ENCODE measurements at places on chromosomes 6 and 20.
A peak's percentile ranks its signal among the peaks of the same experiment; 100 is the strongest.

DNA sequence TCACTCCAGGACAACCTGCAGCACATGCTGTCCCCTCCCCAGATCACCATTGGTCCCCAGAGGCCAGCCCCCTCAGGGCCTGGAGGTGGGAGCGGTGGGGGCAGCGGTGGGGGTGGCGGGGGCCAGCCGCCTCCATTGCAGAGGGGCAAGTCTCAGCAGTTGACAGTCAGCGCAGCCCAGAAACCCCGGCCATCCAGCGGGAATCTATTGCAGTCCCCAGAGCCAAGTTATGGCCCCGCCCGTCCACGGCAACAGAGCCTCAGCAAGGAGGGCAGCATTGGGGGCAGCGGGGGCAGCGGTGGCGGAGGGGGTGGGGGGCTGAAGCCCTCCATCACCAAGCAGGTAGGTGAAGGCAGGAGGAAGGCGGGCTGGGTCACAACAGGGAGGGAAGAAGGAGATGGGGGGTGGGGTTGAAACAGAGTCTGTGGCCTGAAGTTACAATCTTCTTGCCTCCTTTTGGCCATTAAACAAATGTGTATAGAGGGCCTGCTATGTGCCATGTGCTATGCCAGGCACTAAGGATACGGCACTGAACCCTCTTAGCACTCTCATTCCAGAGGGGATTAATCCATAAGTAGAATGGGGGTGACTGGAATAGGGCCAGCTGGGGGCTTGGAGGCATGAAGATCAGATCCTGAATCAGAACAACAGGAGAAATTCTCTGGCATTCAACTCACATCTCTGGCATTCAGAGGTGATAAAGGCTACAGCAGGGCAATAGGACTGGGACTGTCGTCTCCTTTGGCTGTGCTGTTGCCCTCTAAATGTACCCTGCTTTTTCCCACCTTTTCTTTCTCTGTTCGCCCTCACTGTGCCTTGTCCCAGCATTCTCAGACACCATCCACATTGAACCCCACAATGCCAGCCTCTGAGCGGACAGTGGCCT, 10.5 kb upstream of the ZBTB9 start:
- no peak for DNase-seq

- no peak for DNase-seq
Observed at GRCh38 chr20:50664254-50664653, 27.1 kb downstream of the RIPOR3 start.

GRCh38 chr6:69129046-69129445, 494.0 kb downstream of the ADGRB3 start:
- no peak for DNase-seq

GRCh38 chr6:128855581-128856085, 27.3 kb upstream of the LAMA2 start:
- no peak for DNase-seq

GRCh38 chr6:110044096-110044495, 66.0 kb downstream of the GPR6 start:
- DNase-seq = no peak

DNA sequence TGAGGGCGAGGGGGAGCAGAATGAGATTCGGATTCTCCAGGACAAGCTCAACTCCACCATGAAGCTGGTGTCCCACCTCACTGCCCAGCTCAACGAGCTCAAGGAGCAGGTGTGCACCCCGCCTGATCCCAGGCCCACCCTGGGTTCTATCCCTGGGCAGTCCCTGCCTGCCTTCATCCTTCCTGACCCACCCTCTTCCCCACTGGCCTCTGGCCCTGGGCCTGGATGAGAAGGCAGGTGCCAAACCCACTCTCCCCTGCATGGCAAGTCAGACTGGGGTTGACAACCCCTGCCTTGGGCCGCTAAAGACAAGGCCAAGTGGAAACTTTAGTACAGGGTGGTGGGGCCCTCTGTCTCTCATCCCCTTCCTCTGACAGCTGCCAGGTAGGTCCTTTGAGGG, 16.5 kb downstream of the UQCC2 start:
- DNase-seq = no peak

- DNase-seq = no peak
Observed at GRCh38 chr20:43389839-43390626, 67.7 kb upstream of the SRSF6 start.

- no peak for DNase-seq
Observed at GRCh38 chr6:133337308-133337707, 96.2 kb downstream of the EYA4 start.

DNA sequence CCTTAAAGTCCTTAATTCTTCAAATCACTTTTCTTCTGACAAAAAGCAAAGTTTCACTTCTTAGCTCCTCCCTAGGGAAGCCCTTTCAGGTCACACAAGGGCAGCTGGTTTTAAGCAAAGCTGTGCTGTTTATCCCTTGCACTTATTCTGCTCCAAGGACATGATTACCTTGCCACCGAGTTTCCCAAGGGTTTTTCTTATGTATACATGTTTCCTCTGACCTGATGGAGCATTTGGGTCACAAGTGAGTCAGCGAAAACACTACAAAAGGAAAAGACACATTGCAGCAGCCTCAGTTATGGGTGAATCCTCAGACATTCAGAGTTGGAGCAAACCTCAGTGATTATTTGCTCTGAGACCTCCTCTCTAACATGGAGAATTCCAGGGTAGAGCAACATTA, 26.6 kb upstream of the ILRUN start:
- DNase-seq = no peak

GRCh38 chr6:146861716-146862115, 262.9 kb downstream of the ADGB start:
- no peak for DNase-seq

GRCh38 chr6:112764377-112764776, 417.2 kb downstream of the RFPL4B start:
- no peak for DNase-seq

DNA sequence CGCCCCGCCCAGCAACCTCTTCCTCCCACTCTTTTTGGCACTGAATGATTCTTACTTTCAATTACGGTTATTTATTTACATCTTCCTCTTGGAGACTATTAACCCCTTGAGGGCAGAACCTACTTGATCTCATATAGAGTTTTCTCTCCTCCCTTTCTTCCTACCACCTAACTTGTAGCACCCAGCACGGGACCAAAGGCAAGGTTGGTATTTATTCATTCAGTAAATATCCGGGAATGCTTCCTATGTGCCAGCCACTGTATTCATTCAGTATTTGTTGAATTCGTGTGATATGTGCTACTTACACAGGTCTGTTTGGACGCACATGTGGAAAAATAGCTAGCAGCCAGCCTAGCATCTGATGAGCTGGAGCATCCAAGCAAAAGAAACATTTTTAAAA, 1.3 kb upstream of the CNKSR3 start:
- DNase-seq = peak; percentile 51

DNA sequence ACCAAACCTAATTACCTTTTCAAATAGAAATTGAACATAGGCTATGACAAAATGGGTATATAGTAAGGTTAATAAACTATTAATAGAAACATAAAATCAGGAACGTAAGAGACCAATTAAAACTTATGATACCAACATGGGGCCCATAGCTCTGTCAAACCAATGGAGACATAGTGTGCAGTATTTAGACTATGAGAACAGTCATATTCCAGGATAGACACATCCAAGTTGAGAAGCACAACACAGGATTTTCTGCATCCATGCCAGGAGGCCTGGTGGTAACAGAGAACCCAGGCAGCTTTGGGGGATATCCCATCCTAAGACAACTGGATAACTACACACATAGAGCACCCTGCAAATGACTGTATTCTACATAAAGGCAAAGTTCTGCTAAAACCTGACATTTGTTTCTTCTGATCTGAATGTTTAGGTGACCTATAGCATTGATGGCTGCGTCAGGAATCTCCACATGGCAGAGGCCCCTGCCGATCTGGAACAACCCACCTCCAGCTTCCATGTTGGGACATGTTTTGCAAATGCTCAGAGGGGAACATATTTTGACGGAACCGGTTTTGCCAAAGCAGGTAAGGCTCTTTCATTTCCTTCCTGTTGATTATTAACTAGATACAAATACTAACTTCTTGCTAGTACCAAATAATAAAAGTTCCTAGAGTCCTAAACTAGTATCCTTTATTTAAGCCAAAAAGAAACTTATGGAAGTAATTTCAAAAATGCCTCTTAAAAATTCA, 202.7 kb downstream of the ARHGAP18 start:
- DNase-seq = no peak

DNA sequence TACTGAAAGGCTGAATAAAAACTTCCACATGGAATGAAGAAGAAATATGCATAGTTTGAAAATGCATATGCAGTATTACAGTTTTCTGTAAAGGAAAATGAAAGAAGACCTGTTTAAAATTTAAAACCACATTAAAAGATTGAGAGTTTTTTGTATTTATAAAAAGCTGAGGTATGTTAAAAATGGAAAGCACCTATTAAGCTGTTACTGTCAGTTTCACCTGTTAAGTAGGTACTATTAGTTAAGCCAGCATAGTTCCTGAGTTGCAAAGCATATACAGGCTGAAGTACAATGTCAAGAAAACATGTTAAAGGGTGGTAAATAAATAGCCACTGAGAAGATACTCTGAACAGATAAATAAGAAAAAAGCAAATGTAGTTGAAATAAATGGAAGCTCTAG, 69.9 kb downstream of the ATXN1 start:
- no peak for DNase-seq

DNA sequence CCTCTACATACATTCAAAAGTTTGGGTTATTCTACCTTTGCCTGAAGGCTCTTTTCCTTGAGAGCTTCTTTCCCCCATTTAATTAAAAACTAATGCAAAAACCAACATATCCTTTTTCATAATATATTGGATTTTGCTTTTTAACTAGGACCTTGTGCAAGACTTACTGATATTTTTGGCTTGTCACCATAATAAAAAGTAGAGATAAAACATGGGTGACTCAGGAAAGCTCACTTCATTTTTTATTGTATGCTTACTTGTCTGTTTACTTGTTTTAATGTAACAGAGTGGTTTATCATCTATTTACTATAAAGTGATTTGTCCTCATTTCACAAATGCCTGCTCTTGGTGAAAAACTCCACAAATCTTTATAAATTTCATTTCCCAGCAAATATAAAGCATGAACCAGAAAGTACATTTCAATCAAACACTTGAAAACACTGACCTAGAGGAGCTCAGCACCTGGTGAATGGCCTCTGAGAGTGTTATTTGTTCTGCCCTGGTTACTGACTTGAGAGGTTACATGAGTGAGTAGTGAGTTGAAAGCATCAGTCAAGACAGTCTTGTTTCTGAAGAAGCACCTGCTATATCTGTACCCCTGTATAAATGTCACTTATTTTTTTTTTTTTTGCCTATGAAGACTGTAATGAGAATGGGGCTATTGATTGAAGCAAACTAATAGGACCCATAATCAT, 20.8 kb downstream of the ADGRG6 start:
- DNase-seq = no peak

DNA sequence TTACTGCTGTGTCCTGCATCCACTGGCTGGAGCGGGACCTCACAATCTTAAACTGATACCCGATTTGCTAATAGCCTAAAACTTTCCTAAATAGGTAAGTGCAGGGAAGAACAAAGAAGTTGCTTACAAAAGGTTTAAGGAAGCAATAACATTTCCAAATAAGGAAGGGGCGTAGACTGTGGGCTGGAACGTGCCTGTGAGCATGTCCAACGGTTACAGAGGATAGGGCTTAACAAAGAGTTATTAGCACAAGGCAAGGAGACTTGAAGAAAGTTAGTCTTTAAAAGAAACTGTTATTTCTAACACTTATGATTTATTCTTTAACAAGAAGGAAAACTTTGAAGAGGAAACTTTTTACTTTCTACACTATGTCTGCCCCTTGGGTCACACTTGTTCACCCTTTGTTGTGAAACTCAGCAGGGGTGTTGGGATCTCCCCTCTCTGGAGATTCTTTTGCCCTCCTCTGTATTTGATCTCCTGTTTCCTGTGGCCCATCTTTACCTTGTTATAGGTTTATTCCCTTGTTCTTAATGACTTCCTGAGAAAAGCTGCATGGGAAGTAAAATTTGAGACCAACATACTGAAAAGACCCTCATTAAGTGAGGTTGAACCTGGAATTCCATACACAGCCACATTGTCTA, 28.7 kb downstream of the KAT14 start:
- no peak for DNase-seq

GRCh38 chr20:45044084-45044573, 56.8 kb downstream of the KCNS1 start:
- DNase-seq = peak; percentile 55

GRCh38 chr6:84459401-84459800, 232.0 kb upstream of the CEP162 start:
- no peak for DNase-seq

DNA sequence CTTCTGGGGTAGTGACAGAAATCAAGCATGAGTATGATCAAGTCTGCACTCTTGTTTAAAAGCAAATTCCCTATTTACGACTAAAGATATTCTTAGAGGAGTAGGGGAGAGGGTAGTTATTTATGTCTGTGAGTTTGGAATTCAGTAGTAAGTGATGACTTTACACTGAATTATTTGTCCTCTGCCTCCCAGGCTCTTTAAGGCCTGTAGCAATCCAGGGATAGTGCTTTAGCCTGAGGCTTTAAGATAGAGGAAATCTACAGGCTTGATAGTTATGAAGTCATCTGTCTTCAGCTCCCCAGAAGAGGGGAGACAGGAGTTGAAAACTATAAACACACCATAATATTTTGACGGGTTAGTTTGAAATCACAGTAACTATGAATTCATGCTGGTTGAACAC, 664.5 kb downstream of the EPM2A start:
- DNase-seq = no peak

DNA sequence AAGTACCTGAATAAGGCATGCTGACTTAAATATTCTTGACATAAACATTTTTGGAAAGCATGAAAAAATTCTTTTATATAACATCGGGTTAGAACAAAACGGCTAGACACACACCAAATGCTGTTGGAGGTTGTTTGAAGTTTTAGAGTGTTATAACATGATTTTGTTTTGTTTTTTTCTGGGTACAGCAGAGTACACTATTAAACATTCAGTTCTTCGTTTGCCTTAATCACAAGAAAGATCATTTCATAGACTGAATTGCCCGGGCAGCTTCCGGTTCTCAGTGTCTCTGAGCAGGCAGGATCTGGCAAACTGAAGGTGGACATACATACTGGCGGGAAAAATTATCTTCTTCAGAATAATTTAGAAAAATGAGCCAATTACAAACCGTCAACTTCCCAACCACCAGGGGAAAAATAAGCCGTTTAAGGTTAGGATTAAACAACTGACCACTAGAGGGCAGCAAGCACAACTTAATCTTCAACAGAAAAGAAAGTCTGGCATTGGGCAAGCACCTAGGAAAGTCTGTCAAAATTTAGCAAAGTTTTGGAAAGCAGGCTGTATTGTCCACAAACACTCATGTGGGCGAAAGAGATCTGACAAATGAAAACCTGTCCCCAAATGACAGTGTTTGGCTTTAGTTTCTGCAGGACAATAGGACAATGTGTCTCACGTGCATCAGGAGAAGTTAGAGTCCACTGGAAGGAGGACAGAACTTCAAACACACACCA, 15.0 kb downstream of the ZNF217 start:
- DNase-seq = peak; percentile 74
